Glomerular endothelial cell (primary cell): ENCODE measurements at places on chromosomes 3 and 15. TPM values are rescaled to one million over a fixed set of nuclear protein-coding genes. Genes with fewer than 3 reads are reported as not detected.

DNA sequence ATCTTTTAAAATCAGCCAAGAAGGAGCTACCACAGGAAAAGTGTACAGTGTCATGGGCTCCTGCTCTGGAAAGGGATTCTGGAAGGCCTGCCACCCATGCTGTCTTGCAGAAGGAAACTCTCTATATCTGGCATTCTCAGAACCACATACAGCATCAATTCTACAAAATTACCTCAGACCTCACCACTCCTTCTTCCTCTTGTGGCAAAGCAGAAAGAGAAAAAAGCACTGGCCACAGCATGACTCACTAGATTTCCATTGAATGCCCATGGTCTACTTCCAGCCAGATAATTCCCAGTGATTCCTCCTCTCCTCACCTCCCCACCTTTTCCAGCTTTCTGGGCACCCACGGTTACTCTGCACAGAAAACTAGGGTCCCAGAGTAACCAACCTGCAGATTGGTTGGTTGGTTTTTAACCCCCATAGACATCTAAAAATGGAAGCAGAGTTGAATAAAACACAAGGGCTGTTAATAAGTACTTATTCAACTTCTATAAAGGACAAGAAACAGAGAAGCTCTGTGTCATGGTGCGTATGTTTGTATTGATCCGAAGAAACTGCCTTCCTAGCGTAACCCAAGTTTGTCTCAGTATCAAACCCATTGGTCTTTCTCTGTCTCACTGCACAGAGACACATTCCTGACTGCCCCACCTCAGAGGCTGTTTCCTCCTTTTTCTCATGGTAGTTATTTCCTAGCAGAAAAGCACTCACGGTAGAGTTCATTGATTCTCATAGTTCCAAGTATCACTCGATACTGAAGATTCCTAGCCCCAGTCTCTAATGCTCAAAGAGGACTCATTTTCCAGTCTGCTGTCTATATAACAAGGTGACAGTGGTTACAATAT is 67.7 kb downstream of the LDHAL6B start:
- no peak for DNase-seq

DNA sequence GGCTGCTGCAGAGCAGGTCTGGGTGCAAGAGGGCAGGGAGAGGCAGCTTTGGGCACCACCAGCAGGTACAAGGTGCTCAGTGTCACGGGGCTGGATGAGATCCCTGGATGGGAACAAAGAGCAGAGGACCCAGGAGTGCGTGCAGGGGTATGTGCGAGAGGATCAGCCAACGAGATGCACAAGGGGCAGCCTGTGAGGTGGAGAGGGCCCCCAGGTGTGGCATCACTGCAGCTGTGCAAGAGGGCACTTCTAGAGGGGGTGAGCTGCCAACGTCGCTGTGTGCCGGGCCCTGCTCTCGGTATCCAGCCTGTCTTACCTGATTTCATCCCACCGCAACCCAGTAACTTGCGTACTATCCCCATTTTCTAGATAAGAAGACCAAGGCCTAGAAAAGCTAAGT is 67.3 kb upstream of the SNRPA1 start:
- no peak for DNase-seq

GRCh38 chr3:153370680-153371079 is 208.7 kb downstream of the RAP2B start:
- DNase-seq = no peak

The RAB5A gene
- total RNA-seq = 83.3 and 104 TPM in 2 replicates

GRCh38 chr3:142028243-142028777 is 121.0 kb downstream of the TFDP2 start:
- DNase-seq = peak; percentile 71

The GPR171 gene
- total RNA-seq = not detected in 2 replicates

DNA sequence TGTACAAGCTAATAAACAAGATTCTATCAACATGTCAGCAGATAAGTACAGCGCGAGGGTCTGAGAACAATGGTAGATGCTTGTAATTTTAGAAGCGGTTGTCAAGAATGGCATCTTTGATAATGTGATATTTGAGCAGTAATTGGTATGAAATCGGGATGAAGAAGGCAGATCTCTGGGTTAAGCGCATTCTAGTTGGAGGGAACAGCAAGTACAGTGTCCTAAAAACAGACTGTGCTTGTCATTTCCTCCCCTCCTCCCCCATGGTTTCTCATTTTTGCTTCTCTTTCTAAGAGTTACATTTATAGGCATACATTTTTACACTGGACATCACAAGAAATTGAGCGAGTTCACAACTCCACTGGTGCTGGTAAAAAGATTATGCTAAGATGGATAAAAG is 23.3 kb downstream of the TGFBR2 start:
- DNase-seq = no peak

The STAC gene
- total RNA-seq = 6.3 and 7.4 TPM in 2 replicates

DNA sequence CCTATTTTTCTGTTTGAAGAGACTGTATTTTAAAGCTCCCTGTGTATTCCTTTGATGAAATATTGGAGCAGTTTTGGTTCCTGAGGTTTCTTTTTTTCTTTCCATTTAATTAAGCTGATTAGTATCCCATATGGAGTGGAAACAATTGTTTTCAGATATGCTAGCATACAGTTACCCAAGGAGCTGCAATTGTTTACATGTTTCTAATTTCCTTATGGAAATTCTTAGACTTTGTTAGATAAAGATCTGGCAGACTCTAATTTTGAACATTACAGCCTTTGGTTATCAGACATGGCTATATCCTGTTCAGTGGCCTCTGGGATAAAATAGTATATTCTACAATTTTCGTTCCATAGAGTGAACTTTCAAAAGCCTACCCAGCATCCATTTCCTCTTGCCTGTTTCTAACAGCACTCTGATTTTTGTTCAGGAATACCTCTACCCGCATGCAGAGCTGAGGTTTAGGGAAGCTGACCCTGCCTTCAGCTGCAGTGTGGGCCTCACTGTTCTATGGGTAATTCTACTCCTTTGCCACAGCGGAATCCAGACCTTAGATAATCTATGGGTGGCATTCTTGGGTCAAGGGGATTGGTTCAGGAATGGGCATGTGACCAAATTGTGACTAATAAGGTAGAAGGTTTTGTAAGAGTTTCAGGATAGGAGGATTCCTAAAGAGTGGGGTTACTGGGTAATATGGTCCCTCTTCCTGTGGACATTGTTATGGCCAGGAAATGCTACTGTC is 161.1 kb upstream of the ANKRD28 start:
- DNase-seq = no peak

The COMMD4 gene
- total RNA-seq = 89.6 and 142 TPM in 2 replicates

DNA sequence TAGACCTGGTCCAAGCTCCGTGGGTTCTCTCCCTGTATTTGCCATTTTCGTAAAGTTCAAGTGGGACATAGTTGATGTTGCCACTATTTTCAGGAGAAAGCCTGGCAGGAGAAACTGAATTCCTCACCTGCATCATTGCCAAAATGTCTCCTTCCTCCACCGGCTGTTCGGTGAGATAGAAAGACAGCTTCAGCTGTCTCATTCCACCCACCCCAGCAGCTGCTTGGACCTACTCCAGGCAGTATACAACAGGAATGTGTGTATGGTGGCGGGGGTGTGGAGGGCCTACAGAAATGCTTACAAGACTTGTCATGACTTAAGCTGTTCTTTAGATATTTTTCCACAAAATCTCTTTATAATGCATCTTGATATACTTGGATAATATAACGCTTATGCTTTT is 132.7 kb upstream of the RAP2B start:
- DNase-seq = no peak

GRCh38 chr3:122251428-122251827 is 68.0 kb downstream of the CASR start:
- DNase-seq = no peak

DNA sequence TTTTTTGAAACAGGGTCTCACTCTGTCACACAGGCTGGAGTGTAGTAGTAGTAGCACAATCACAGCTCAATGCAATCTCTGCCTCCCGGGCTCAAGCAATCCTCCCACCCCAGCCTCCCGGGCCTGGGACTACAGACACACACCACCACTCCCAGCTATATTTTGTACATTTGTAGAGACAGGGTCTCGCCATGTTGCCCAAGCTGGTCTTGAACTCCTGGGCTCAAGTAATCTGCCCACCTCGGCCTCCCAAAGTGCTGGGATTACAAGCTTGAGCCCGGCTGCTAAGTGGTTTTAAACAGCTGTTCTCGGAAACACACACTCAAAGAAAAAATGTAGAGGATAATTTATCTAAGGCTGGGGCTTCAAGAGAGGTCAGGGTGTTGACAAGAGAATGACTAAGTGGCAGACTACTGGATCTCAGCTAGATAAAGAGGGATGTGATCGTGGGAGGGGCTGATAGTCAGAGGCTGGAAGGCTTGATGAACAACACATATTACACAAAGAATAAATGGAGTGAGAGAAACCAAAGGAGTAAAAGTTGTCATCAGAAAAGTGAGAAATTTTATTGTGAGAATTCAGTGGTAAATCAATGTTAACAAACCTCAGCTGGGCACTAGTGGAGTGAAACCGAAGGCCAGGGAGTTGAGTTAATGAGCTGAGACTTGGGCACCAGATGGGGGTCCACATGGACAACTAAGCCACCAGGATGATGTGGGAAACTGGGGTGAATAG is 6.7 kb downstream of the CCR5AS start:
- DNase-seq = no peak

The ADAMTSL3 gene
- total RNA-seq = 0.35 and 1.2 TPM in 2 replicates

DNA sequence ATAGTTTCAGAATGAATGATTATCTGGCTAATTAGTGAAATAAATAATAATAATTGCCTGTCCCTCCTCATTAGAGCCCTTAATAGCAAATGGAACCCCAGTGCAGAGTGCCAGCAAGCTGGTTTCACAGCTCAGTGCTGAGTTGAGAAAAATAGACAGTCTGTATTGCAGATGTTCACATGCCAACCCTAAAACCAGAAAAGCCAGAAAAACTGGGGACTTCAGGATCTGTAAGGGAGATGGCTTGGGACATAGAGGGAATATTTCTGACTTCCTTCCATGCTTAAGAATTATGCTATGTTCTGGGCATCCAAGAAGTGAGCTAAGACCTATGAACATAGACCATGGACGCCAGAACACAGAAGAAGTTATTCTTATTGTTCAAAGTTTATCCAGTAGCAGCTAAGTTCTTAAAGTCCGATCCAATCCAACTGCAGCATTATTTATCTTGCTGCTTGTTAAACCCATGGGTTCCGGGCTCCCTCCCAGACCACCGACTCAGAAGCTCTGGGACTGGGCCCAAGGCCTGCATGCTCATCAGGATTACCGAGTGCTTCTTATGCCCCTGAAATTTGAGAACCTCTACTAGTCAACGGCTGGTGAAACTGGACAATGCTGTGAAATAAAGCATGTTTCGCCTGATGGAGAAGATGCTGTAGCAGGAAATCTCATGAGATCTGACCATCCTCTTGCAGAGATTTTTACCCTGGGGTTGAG is 158.3 kb downstream of the FOXB1 start:
- no peak for DNase-seq

The CXCR6 gene
- total RNA-seq = not detected in 2 replicates

DNA sequence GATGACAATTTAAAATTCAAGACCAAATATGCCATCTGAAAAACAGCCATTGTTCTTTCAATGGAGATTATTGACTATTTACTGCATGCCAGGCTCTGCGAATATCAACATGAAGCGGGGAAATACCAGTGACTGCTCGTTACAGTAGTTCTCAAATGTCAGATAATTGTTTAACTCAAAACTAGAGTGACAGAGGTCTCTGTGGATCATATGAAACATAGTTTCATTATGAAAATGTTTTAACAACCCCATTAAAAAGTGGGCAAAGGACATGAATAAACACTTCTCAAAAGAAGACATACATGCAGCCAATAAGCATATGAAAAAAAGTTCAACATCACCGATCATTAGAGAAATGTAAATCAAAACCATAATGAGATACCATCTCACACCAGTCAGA is 50.0 kb upstream of the GPR149 start:
- DNase-seq = no peak

DNA sequence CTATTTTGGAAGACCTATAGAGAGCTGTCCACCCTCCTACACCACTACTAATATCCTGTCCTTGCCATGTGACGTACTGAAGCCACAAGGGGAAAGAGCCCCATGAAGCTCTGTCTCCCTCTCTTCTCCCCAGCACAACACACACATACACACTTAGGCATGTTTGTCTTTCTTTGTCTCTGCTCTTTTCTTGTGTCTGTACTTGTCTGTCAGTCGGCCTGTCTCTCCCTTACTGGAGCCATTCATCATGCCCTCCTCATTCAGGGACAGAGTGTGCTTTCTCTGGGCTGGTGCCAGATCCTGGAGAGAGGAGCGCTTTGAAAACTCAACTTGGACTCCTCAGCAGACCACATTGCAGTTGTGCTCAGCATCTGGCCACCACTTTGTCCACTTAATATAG is 47.6 kb downstream of the PSMD6 start:
- DNase-seq = no peak
